ENCODE measurements at places on chromosomes 1 and 21.

- DNase-seq, result no peak
Measured at GRCh38 chr1:57857809-57858208, 433.9 kb upstream of the DAB1 start.

GRCh38 chr1:155086856-155087535 lies 8.4 kb downstream of the EFNA3 start:
- no peak for DNase-seq

DNA sequence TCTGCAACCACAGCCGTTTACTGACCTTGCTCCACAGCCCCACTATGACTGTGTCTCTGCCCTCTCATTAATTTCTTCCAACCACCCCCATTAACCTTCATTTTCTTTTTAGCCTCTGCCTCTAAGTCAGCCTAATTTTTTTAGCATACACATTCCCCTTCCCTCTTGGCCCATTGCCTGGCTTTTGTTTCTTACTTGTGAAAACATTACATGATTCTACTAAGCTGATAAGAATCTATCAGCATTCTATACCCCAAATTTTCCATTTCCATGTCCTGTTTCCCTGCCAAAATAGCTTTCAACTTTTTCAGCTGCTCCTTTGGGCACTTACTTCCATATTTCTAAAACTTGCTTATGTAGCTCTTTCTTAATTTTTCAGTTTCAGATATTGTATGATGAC lies 79.8 kb downstream of the PCP4 start:
- DNase-seq, result no peak

DNA sequence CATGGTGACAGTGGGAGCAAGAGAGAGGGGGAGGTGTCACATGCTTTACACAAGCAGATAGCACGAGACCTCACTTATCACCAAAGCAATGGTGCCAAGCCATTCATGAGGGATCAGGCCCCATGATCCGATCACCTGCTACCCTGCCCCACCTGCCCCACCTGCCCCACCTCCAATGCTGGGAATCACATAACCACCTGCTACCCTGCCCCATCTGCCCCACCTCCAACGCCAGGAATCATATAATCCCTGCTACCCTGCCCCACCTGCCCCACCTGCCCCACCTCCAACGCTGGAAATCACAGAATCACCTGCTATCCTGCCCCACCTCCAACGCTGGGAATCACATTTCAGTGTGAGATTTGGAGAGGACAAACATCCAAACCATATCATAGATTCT lies 10.6 kb upstream of the AIRE start:
- DNase-seq, result no peak

DNA sequence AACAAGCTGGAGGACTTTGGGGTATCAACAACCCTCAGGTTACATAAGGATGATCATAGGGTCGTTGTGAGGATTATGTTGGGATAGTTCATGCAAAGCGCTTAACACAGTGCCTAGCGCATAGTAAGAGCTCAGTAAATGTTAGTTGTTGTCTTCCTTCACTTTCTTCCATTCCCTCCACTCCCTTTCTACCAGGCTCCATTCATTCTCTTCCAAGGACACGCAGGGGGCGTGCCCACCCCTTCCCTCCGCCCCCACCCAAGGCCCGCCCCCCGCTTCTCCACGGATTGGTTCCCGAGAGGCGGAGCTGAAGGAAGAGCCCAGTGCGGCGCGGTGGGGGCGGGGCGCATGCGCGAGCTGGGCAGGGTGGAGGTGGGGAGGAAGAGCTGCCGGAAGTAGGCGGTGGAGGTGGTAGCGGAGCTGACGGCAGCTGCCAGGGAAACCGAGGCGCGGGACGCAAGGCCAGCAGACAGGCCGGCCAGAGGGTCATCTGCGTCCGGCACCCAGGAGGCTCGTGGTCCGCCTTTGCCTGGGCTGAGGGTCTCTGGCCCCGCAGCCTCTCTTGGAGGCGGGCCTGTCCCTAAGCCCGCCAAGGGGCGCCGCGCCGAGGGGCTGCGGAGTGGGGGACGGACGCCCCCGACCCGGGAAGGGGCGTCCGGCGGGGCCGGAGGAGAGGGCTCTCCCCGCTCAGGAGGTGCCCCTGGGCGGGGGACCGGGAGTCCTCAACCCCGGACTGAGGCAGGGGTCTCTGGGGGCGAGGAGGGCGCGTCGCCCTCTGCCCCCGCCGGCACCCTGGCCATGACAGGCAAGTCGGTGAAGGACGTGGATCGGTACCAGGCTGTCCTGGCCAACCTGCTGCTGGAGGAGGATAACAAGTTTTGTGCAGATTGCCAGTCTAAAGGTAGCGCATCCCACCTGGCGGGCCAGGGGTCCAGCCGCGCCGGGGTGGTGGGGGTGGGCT lies at the start of gene SMAP2:
Gene SMAP2, plus strand, starts transcription at position 405 of the 961 bp plus-strand sequence. Its CDS starts 394 bp downstream, at position 799.
- peak; percentile 96 for DNase-seq

Data from activated T-cell treated with anti-CD3 and anti-CD28 coated beads for 48 hours (primary cell).